ENCODE measurements at places on chromosomes 2 and 18. TPM values are rescaled to one million over a fixed set of nuclear protein-coding genes. Genes with fewer than 3 reads are reported as not detected.

GRCh38 chr18:27848336-27848735 is 328.6 kb downstream of the CDH2 start:
- DNase-seq: no peak

DNA sequence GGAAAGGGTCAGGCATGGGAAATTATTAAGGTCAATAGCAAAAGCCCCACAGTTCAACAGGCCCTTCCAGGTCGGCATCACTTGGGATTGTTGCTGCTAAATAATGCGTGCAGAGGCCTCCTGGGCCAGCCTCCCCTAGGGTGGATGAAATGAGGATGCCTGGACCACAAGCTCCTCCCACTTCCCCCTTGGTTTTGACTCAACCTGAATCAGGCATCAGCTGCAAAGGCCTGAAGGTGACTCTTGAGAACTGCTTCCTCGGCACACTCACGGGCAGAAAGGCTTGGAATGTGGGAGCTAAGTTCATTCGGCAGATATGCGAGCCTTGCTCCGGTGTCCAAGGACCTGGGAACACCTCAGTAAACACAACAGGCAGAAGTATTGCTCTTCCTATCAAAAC is 69.3 kb downstream of the MBP start:
- DNase-seq: no peak

DNA sequence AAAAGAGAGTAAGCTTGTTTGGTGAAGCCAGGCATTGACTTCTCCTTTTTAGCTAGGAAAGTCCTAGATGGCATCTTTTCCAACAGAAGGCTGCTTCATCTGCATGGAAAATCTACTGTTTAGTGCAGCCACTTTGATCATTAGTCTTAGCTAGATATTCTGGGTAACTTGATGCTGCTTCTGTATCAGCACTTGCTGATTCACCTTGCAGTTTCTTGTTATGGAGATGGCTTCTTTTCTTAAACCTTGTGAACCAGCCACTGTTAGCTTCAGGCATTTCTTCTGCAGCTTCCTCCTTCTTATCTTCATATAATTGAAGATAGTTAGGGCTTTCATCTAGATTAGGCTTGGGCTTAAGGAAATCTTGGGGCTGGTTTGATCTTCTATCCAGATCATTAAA is 639.7 kb downstream of the TDRD15 start:
- no peak for DNase-seq

- no peak for DNase-seq
These were observed 177.9 kb downstream of the TPGS2 start for GRCh38 chr18:36650906-36651305.

- no peak for DNase-seq
These were observed 5.2 kb downstream of the GATA6 start for GRCh38 chr18:22174341-22175145.

GRCh38 chr2:27582129-27582694 is 630 bp upstream of the ZNF512 start:
- DNase-seq: no peak

- DNase-seq: no peak
These were observed 18.7 kb downstream of the EDAR start for GRCh38 chr2:108970369-108970768.

DNA sequence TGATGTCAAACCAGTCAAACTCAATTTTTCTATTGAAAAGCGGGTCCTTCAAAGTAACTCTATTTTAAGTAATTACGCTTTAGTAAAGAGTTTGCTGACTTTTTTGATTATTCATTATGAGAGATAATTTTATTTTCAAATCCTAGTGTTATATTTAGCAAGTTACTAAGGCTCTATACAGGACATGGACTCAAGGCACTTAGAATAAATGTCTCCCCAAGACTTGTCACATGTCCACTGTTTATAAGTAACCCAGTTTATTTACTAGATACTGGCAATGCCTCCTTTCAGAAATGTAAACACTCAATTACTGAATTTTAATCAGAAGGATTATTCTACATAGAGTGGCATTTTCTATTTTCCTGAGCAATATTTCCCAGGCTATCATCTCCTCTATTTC is 638.1 kb downstream of the ERBB4 start:
- DNase-seq: no peak

DNA sequence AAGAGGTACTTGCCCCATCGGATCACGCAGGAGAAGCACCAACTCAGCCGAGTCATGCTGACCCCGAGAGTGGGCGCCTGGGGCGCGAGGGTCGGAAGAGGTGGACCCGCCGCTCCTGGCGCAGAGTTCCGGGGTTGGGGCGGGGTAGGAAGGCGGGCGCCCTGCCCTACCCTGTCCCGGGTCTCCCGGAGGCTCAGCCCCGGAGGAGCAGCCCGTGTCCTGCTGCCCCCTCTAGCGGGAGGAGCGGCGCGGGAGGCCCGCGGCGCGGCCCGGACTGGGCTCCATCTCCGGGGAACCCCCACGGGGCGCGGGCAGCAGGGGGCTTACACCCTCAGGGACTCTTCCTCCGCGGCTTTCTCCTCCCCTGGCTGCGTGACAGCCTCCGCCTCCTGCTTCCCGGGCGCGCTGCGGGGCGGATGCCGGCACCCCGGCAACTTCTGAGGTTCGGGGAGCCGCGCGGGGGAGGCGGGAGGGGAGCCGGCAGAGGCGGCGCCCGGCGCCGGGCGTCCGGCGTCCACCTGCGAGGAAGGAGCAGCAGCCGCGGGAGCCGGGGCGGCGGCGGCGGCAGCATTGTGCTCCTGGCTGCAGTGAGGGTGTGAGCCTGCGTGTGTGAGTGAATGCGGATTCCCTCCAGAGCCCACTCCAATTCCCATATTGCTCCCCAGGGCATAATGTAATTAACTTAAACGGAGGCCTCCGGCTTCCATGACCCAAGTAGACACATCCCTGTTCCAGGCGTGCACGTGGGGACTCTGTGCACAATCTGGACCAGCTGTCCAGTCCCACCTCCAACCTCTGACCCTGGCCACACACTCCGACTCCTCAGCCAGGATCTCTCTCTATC is 7.6 kb upstream of the TNS1 start:
- no peak for DNase-seq

DNA sequence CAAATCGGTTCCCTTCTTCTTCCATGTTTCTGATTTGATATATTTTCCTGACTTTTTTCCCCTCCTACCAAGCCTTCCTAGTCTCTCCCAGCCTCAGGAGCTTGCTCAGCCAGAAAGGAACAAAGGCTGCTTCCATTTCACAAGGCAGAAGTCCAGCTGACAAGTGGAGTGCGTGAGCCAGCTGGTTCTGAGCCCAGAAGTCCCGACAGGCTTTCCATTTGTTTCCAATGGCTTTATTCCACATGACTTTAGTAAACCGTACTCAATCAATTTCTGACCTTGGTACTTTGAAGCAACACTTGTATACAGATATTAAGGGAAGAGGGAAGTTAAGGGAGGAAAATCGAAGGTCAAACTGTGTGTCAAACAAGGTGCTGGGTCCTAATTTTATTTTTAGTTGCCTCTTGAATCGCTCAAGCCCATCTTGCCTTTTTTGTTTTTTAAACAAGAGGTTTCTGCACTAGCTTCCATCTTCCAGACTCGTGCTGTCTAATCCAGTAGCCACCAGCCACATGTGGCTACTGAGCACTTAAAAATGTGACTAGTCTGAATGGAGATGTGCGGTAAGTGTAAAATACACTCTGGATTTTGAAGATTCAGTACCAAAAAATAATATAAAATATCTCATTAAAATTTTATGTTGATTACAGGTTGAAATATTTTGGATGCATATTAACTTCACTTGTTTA is 36.2 kb downstream of the WIPF1 start:
- DNase-seq: peak; percentile 18

GRCh38 chr2:207833251-207833751 is 63.6 kb upstream of the FZD5 start:
- DNase-seq: no peak

GRCh38 chr18:47254341-47254939 is 3.0 kb upstream of the SKOR2 start:
- no peak for DNase-seq

DNA sequence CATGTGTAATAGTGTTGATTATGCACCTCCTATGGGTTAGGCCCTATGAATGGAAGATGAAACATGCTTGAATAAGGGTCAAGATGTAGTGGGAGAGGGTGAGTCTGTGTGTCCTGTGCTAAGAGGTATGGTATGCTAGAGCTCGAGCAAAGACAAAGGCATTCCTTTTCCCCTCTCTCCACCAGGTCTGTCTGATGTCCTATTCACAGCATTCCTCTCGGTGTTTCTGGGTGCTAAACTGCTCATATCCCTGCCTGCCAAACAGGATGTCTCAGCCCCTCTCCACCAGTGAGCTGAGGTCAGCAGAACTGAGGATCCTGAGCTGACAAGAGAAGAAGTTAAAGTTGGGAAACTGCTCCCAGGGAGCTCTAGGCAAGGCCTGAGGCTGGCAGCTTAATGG is 344.9 kb downstream of the TSN start:
- peak; percentile 16 for DNase-seq

DNA sequence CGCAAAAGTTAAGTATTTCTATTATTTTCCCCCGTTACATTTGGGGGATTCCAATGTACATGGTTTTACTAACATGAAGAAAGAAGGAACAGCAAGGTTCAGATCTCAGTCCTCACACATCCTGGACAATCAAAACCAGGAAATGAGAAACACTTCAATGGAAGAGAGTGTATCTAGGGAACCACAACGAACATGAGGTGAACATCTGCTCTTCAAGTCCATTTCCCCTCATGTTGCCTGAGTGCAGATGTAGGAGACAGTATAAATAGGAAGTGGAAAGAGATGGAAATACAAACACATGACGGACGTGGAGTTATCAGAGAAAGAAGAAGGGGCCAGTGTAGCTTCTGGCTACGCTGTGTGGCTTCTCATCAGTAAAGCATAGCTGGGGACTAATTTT is 52.6 kb downstream of the CHN1 start:
- no peak for DNase-seq

DNA sequence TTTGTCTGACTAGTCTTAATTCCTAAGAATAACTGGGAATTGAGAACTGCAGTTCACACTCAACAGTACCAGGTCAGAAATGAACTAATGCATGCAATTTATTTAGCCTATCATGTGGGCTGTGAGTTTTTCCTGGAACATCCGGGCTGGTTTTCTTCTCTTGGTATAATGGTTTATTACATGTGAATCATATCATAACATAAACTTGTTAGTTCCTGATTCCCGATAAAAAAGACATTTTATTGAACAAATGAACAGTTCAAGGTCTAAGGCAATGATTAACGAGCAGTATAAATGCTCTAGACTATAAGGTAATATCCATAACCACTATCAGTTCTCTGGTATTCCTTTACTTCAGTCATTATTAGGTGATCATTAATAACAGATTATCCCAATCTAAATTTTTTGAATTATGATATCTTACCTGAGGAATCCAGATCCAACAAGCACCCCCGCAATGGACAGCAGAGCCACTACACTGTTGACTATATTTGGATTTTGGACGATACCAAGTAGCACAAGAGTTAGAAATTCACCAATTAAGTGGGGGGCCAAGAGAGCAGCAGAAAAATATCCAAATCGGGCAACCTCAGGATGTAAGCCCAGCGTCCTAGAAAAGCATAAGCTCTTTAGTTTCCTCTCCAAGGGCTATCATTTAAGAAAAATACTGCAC is 19.0 kb downstream of the ABCG5 start:
- DNase-seq: no peak

- no peak for DNase-seq
These were observed 33.3 kb downstream of the RTTN start for GRCh38 chr18:70172225-70172624.

DNA sequence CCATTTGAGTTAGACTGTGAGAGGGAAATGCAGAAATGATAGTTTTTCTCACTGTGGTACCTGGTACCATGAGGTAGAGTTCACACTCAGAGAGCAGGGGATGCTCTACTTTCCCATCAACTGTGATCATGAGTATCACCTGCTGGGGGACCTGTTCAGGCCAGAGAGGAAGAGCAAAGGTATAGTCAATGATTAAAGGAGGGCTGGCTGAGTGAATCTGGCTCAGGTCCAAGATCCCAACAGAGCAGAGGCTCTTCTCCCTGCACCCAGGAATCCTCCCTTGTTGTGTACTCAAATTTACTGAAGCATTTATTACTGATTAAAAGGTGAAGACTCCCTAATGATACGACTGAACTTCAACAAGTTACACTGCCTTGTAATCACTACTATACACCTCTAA is 104.6 kb upstream of the CHRNA1 start:
- peak; percentile 25 for DNase-seq

GRCh38 chr2:73285159-73285739 is 971 bp upstream of the FBXO41 start:
- no peak for DNase-seq

- DNase-seq: no peak
These were observed 456.4 kb downstream of the SETBP1 start for GRCh38 chr18:45137087-45137419.

DNA sequence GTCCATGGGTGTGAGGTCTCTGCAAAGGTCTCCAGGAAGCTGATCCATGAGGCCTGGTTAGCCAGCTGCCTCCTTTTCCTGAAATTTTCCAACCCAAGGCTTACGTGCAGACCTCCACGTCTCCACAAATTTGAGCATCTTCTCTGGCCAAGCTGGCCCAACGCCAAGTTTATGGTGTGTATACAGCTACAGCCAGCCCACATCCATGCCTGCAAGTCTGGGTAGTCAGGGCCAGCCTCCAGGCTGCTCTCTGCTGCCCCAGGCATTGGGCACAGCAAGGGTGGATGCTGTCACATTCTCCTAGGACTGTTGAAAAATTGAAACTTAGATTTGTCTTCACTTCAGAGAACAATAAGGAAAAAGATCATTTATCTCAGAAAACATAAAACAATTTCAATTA is 525.5 kb upstream of the CHAC2 start:
- no peak for DNase-seq

- DNase-seq: no peak
These were observed 55.1 kb upstream of the NETO1 start for GRCh38 chr18:72922895-72923294.

DNA sequence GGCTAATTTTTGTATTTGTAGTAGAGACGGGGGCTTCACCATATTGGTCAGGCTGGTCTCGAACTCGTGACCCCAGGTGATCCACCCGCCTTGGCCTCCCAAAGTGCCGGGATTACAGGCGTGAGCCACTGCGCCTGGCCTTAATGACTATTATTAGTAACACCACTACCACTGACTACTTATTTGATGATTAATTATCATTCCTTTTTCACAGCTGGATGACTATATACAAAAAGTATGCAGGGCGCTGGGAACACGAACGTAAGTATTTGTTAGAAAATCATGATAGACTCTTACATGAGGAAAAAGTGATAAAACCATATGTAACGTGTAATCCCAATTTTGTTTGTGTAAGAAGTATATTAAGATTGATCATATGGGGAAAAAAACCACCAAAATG is 21.6 kb downstream of the DARS1 start:
- DNase-seq: no peak

- DNase-seq: no peak
These were observed 59.4 kb downstream of the KCNG2 start for GRCh38 chr18:79857082-79857671.

TMEM169 gene
- total RNA-seq: 2.9 TPM

CFAP65 gene
- total RNA-seq: 1.1 TPM

ZNF385B gene
- total RNA-seq: 0.69 TPM

ANKRD30BL gene
- total RNA-seq: not detected

ZEB2 gene
- total RNA-seq: 6.3 TPM

DSG1 gene
- not detected for total RNA-seq

ALPG gene
- not detected for total RNA-seq

FAM237A gene
- total RNA-seq: not detected

VWA3B gene
- total RNA-seq: not detected

OR6B2 gene
- total RNA-seq: not detected

WDFY1 gene
- 28.6 TPM for total RNA-seq
